Activated CD8-positive, alpha-beta memory T cell treated with anti-CD3 and anti-CD28 coated beads, Interleukin-2, amount 50 U/mL, for 4 hours (primary cell): ENCODE measurements at places on chromosomes 7 and 10.
A peak's percentile ranks its signal among the peaks of the same experiment; 100 is the strongest.

DNA sequence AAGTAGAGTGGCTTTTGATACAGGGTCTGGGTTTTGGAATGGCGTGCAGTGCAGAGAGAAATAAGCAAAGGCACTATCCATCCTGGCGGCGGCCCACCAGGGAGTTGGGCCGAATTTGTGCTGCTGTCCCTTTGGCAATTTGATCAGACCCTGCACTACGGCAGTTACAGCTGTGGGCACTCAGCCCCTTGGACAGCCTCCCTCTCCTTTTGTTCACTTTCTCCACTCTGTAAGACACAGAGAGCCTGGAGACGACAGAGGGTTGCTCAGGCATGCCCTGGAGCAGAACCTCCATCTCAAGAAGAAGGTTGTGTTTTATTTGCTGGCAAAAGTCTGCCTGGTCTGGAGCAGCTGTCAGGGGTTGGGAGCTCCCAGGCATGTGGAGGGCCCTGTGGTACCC, 55.8 kb downstream of the LHPP start:
- DNase-seq: no peak

- DNase-seq: no peak
Observed at GRCh38 chr7:93823621-93824020, 66.9 kb downstream of the TFPI2 start.

DNA sequence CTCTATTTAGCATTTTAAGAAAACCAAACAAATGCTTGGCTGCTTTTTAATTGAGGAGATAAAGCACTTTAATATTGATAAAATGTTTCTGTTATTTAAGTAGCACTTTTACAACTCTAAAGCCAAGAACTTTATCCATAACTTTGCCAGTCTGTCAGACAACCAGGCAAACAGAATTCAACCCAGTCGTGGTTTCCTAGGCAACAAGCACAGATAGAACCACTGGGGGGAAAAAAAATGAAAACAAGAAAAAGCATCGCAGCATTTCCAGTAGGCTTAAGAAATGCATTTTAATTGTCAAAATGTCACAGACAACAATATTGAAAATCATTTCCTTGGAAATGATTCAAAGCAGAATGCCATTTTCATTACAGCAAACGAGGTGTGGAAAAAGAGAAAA, 323.4 kb downstream of the PARD3 start:
- DNase-seq: no peak

DNA sequence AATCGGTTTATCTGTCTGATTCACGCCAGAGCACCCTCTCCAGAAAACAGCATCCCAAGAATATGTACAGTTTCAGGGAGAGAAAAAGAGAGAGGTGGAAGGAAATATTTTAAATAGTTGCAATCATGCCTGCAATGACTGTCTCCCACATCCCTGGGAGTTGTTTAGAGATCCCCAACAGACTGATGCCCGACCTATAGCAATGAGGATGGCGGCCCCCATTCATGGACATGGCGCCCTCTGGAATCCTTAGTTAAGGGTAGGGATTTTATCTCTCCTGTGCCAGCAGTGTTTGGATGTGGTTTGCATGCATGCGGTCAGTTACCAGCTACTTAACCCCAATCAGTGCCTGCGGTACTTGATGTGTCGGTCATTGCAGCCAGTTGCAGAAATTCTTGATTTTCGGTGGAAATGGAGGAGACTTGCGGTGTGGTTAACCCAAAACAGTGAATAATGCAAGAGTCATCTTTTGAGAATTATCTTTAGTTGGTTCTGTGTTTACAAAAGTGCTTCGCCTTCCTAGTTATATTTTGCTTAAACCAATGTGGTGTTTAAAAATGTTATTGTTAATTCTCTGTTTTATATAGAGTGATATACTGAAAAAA, 186.0 kb upstream of the TCF7L2 start:
- no peak for DNase-seq

- no peak for DNase-seq
Observed at GRCh38 chr7:89028319-89028718, 232.8 kb upstream of the TEX47 start.

DNA sequence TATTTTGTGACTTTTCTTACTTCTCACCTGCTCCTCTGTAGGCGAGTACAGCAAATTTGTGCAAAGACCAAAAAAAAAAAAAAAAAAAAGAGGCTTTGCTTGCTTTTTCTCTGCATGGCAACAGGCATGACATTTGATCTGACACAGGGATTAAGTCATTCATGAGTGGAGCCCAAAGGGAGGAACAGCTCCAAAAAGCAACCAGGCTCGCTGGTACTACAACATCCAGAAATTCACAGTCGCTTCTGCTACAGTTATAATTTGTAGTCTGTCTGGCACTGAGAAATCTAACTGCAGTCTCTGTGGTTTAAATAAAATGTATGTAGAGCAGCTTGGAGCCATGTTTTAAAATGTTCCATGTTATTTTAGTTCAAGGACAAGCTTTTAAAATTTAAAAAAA, 31.7 kb downstream of the MKX start:
- DNase-seq: no peak

GRCh38 chr10:77666821-77667220, 29.2 kb upstream of the KCNMA1 start:
- no peak for DNase-seq

GRCh38 chr10:92789067-92789466, 59.3 kb upstream of the EXOC6 start:
- no peak for DNase-seq

- DNase-seq: no peak
Observed at GRCh38 chr10:75826846-75827245, 395.4 kb downstream of the LRMDA start.

DNA sequence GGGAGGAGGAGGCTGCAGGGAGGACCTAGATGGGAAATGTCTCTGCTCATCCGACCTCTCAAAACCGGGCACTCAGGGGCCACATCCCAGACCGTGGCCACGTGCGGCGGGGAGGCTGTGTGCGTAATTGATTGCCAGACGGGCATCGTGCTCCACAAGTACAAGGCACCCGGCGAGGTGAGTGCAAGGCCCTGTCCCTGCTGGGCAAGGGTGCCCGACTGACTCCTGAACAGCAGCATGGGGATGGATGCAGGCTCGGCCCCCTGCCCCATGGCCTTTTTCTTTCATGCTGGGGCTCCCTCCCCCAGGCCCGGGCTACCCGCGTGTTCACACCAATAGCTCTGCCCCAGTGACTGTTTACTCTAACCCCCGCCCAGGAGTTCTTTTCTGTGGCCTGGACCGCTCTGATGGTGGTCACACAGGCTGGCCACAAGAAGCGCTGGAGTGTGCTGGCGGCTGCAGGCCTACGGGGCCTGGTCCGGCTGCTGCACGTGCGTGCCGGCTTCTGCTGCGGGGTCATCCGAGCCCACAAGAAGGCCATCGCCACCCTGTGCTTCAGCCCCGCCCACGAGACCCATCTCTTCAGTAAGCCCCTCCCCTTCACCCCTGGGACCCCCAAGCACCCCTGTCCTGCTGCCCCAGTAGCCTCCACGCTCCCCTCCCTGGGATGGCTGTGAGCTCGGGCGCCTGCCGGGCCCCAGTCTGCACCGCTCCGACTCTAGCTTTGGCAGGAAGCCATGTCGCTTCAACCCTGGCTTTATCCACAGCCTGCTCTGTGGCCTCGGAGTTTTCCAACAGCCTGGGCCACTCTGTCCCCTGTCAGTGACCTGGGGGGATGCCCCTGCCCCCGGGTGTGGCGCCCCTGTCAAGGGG, 3.9 kb downstream of the LRWD1 start:
- no peak for DNase-seq

DNA sequence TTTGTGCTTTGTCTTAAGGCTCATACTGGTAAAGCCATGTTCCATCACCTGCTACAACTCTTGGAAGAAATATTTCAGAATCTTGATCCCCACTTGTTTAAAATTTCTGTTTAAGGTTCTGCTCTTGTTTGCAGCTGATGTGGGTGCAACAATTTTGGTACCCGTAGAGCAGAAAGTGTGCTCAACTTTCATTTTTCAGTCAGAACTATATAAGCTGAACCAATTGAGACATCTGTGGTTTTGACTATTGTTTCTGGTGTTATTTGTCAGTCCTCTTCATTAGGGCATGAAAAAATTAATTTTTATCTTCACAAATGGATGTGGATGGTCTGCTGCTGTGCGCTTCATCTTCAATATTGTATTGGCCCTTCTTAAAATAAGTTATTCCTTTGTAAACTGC, 10.9 kb downstream of the MGAM start:
- DNase-seq: no peak

GRCh38 chr10:103673606-103674005, 180.1 kb downstream of the NEURL1 start:
- DNase-seq: no peak

GRCh38 chr10:72105710-72106109, 17.4 kb upstream of the SPOCK2 start:
- no peak for DNase-seq

GRCh38 chr7:151711906-151712809, 164.8 kb downstream of the PRKAG2 start:
- no peak for DNase-seq

GRCh38 chr10:102492983-102493382, 9.5 kb downstream of the ACTR1A start:
- DNase-seq: no peak

DNA sequence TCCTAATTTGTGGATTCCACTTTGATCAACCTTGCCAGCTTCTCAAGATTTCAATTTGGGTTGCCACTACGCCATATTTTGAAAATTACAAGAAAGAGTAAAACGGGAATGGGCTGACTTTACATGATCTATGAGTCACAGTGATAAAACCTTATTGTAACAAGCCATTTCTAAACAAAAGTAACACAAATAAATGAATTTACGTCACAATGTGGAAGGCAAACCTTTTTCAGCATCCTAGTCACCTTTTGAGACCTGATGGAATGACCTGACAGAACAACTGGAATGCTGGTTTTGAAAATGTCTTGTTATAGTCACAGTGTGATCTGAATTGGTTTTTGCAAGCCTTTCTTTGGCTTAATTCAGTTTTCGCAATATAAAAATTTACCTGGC, 85.9 kb downstream of the CDK6 start:
- DNase-seq: no peak

DNA sequence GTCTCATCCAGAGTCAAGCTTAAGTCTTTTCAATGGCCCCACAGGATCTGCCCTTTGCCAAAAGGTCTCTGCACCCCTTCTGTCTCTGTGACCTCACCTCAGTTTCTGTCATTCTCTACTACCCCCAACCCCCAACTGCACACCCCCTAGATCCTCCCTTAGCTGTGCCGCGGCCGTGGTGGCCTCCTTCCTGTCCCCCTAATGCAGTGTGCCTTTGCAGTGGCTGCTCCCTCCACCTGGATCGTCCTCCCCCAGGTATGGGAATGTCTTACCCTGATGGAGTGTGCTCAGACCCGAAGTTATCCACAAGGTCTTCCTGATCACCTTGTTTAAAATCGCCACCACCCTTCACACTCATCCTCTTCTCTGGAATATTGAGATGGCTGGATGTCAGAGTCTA, 9.6 kb downstream of the FGF8 start:
- DNase-seq: no peak

DNA sequence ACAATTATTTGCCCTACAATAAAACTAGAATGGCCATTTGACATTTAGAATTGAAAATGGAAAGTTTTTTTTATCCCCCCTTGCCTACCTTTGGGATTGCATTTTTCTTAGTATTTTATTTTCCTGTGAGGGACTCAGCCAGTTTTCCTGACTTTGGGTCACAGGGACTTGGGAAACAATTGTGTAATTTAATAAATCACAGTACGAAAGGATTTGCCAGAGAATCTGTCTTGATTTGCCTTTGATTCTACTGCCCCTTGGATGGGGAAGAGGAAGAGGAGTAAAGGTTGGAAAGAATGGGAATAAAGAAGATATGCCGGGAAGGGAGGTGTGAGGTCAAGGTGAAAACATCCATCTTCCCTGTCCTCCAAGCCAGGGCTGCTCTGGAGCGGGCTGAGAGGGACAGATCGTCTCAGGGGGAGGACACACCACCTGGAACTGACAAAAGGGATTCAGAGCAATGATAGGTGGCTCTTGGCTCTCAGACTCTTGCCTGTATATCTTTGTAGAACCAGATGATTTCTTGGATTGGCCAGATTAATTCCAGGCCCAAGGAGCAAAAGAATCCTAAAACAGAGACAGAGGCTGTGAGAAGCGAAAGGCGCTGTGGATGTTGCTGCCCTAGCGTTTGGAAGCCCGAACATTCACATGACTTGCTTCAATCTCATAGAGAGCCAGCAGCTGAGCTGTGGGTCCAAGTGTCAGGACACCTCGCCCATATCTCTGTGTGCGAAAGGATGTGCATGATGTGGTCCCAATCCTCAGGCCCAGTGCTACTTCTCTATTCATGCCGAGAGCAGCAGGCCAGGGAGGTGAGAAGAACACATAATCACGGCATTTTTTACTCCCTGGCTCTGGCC, 50.3 kb upstream of the ZEB1 start:
- DNase-seq: no peak

DNA sequence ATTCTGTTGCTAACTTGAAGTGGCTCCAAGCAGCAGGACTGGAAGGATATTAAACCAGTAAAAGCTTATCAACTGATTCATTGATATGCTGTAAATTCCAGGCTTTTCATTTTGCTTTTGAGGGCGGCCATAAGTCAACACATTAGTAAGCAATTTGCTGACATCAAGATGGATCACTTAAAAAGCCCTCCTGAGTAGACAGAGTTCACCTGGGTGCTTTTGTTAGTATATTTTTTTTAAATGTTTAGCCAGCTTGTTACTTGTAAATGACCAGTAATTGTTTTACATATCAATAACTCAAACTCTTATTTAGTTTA, 26.5 kb downstream of the RNF32 start:
- no peak for DNase-seq

- DNase-seq: no peak
Observed at GRCh38 chr10:13758312-13758711, 171.5 kb downstream of the PRPF18 start.

DNA sequence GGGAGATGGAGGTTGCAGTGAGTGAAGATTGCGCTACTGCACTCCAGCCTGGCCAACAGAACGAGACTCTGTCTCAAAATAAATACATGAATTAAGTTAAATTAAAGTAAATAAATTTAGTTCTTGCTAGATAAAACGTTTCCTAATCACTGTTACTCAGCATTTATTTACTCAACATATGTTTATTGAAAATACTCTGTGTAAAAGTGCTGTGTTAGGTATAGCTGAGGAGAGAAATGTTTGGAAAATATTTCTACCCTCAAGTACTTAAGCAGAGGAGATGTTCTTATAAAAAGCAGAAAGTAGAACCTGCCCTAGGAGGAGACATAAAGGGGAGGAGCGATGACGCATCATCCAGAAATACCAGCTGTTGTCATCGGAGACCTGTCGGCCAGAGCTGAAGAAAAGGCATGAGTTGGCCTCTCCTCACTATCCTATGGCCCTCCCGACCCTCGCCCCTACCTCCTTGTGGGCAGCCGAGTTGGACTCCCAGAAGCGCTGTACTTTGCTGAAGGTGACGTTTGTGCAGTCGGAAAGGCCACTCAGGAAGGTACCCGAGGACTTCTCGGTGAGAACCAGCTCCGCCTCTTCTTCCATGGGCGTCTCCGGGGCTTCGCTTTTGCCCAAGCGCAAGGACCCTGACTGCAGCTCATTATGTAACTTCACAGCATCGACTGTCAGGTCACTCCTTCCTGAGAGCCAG, 1.1 kb downstream of the RRP12 start:
- DNase-seq: peak; percentile 51

DNA sequence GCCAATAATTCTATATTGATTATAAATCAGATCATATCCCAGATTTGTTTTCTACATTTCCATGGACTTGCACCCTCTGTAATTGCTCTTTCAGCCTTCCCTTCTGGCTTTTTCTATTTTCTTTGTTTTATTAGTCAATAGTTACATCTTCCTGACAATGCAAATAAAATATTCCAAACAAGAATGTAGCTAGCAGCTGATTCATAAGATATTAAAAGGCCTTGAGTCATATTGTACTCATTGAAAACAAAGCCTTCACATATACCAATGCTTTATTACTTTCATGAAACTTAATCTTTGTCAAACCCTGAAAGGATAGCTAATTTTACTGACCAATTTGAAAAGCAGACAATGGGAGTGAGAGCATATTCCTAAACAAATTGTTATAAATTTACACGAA, 10.7 kb upstream of the SFMBT2 start:
- DNase-seq: no peak
